ENCODE measurements at places on chromosomes 2 and 18. TPM values are rescaled to one million over a fixed set of nuclear protein-coding genes. Genes with fewer than 3 reads are reported as not detected.

CYTIP gene
- total RNA-seq, result 32.2 TPM

DNA sequence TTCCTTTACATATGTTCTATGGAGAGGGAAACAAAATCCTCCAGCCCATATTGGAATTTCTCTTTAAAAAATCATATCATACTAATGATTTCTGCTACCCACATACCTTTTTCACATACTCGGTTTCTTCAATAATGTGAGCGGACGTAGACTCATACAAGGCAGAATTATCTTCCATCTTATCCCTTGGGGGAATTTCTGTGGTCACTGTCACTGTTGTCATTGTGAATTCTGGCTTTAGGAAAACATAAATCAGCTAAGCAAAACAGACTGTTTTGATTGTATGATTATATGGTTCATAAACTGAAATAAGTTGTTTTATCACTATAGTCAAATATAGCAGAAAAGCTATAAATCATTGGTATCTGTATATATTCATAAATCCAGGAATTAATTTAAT, 16.7 kb downstream of the CCDC68 start:
- no peak for DNase-seq

TFPI gene
- 225 TPM for total RNA-seq

GRCh38 chr2:122273785-122274419, 518.5 kb downstream of the TSN start:
- DNase-seq, result no peak

GRCh38 chr2:191629001-191629453, 48.9 kb upstream of the NABP1 start:
- no peak for DNase-seq

- no peak for DNase-seq
These were observed 36.8 kb downstream of the GPC1 start for GRCh38 chr2:240472078-240472790.

- DNase-seq, result no peak
These were observed 98.5 kb upstream of the CD226 start for GRCh38 chr18:70046207-70046606.
